ENCODE measurements at places on chromosomes 1 and 21.

- DNase-seq = no peak
Measured at GRCh38 chr1:32767641-32768040, 49.5 kb downstream of the YARS1 start.

GRCh38 chr1:197144570-197145325 lies 1.7 kb downstream of the ASPM start:
- no peak for DNase-seq

DNA sequence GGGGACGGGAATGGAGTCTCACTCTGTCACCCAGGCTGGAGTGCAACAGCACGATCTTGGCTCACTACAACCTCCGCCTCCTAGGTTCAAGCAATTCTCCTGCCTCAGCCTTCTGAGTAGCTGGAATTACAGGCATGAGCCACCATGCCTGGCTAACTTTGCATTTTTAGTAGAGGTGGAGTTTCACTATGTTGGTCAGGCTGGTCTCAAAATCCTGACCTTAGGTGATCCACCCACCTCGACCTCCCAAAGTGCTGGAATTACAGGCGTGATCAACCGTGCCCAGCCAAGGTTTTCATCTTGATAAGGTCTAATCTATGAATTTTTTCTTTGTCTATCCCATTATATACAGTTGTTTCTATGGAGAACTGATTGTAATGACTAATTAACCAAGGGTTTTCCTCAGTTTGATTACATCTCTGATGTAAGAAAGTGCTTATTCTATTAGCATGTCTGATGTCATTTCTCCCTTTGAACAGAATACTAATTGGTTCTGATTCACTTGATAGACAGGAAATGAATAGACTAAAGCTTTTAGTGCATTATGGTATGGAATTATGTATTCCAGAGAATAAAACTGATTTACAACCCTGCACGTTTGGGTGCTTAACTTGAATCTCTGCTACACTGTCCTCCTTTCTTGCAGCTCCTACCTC lies 11.9 kb downstream of the PACC1 start:
- DNase-seq = no peak

- DNase-seq = no peak
Measured at GRCh38 chr1:14612256-14612655, 13.8 kb downstream of the KAZN start.

DNA sequence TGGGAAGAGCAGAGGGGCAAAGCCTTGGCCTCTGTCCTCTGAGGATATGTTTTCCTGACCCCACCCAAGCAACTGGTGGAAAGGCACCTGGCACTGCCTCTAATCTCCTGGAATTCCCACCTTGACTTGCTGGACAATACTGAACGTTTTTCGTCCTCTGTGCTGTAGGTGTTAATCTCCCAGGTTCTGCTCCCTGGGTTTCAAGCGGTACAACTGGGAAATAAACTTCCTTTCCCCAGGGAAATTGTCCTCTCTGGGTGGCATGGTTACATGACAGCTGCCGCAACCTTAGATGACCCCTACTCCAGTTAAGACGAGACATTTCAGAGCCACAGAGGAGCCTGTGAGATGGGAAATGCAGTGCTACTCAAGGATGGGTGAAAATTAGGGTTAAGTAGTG lies 57.3 kb upstream of the BCAR3 start:
- no peak for DNase-seq

GRCh38 chr1:33713058-33713877 lies 150.6 kb upstream of the HMGB4 start:
- DNase-seq = no peak

DNA sequence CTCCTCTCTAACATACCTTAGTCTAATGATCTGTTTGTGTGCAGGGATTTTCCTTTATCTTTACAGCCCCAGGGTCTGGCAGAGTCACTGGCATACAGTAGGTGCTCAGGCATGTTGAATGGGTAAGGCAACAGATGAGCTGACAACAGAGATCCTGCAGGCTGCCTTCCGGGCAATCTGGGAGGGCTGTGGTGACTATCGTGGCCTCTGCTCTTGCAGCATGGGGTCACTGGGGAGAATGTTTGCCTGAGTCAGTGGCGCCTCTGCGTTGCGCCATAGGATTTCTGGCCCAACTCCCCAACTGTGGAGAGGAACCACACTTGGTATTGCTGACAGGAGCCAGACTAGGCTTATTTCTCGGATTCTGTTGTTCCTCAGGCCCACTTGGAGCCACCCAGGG lies 93.8 kb downstream of the LAMC2 start:
- no peak for DNase-seq

DNA sequence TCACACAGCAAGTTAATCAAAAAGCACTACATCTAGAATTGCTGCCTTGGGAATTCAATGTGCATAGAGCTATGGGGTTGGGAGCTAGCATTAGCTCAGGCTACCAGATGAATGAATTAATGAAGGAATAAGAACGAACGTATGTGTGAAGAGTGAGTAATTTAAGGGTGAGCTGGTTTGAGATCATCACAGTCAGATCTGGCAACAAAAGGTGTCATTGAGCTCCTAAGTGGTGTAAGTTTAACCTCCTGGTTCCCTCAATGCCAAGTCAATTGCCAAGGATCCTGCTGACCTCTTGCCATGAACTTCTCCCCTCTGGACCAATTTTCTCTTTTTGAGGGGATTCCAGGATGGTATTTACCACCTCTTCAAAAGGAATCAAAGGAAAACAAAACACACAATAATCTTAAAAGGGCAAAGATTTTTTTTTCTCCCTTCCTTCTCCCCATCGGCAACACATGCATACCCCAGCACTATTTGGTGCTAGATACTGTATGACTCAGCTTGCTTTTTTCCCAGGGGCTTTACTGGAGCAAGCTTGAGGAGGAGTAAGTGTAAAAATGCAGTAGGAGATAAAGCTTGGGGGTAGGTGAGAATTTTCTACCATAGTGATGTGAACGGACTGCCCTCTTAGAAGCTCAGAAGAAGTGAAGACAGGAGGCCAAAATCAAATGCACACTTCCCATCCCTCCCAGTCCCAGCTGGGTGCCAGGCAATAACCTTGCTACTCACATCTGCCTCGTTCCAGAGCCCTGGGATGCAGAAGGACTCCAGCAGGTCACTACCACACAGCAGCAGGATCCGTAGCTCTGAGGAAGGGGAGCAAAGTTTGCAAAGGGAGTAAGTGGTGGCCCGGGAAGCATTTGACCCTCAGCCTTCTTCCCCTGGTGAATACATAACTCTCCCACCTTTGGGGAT lies 92.0 kb downstream of the LAMC2 start:
- no peak for DNase-seq

DNA sequence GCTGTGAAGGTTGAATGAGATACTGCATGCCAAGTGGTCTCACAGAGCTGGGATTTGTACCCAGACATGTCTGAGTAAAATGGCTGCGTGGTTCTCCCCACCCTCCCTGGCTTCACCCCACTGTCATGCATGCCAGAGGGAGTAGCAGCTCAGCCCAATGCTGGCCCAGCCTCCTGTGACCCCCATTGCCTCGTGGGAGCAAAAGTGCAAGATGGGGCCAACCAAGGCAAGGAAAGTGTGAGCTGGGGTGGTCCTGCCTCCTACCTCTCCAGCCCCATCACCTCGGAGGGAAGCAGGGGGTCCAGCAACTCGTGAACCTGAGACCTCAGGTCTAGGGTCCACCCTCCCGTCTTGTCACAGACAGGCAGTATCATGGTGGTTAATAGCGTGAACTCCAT lies 209.8 kb upstream of the GRIK3 start:
- DNase-seq = no peak

DNA sequence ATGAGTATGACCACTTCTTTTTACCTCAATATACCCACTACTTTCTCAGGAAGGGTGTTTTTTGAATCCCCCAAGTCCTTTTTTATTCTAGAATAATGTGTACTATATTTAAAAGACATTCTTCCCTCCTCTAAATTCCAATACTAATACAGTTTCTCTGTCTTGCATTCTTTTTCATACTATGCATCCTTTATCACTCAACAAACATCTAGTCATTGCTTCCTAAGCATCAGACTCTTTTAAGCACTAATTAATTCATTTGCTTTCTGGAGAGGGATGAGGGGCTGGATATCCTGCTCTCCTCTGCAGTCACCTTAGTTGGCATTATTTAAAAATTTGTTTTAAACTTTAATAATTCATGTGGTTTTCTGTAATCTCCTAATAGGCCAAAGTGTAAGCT lies 838.8 kb downstream of the KCNT2 start:
- DNase-seq = no peak

DNA sequence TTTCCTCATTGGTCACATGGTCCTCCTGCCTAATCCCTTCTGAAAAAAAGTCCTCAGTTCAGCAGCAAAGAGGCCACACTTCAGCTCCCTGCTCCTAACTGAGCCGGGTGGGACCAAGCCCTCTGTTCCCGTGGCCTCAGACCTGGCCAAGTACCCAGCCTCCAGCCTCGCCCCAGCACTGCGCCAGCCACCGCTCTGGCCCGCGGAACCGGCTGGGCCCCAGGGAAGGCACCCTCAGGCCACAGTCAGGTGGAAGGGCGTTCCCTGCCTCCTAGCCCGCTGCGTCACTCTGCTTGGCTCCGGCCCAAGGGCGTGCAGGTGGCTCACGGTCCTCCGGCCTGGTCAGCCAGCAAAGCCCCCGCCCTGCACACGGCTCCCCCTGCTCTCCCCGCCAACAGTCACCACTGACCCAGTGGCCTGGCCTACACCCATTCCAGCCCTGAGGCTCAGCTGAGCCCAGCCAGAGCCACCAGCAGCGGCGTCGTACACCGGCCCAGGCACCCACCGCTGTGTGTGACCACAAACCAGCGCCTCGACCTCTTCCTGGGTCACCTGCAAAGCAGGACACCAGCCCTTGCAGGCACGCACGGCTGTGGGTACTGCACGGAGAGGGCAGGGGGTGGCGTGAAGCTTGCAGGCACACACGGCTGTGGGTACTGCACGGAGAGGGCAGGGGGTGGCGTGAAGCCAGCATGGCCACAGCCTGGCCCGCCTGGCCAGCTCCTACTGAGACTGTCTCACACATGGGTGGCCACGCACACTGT lies 19.4 kb downstream of the NADK start:
- no peak for DNase-seq

GRCh38 chr1:214698559-214698958 lies 95.6 kb downstream of the CENPF start:
- DNase-seq = no peak

GRCh38 chr1:84862810-84863251 lies 30.2 kb downstream of the LPAR3 start:
- peak; percentile 74 for DNase-seq

DNA sequence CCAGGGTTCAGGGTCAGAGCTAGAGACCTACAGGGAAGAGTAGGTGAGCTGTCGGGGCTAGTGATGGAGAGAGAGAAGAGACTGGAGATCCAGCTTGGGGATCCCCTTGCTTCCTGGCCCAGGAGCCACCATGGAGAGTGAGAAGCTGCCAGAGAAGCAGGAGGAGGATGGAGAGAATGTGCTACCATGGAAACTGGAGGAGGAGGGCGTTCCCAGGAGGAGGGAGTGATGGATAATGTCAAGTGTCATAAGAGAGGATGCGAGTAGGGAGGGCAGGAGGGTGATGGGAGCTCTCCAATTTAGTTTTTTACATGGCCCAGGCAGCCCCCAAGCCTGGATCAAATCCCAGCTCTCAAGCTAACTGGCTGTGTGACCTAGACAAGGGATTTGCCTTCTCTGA lies 46.5 kb upstream of the EPB41 start:
- no peak for DNase-seq

DNA sequence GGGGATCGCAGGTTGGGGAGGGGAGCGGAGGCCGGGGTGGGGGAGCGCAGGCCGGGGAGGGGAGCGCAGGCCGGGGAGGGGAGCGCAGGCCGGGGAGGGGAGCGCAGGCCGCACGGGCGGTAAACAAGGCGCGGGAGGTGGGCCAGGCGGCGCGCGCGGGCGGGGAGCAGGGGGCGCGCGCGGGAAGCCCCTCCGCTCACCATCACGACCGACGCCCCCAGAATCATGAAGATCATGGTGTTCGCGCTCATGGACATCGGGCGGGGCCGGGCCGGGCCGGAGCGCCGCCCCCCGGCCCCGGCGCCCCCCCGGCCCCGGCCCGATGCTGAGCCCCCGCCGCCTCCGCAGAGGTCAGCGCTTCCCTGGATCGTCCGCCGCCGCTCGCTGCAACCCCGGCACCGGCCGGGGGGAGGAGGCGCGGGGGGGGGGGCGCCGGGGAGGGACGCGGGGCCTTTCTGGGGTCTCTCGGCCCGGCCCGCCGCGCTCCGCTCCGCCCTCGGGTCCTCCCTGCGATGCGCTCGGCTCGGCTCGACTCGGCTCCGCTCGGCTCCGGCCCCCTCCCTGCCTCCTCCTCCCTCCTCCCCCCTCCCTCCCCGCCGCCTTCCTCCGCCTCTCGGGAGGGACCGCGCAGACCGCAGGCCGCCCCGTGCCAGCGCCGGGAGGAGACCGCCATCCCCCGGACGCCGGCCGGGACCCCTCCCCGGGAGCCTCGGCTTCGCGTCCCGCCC lies at the start of gene TMEM240:
TSS of gene TMEM240 (minus strand) at position 535 of the 728 bp plus-strand sequence. CDS start at position 257, 278 bp downstream.
- peak; percentile 52 for DNase-seq

DNA sequence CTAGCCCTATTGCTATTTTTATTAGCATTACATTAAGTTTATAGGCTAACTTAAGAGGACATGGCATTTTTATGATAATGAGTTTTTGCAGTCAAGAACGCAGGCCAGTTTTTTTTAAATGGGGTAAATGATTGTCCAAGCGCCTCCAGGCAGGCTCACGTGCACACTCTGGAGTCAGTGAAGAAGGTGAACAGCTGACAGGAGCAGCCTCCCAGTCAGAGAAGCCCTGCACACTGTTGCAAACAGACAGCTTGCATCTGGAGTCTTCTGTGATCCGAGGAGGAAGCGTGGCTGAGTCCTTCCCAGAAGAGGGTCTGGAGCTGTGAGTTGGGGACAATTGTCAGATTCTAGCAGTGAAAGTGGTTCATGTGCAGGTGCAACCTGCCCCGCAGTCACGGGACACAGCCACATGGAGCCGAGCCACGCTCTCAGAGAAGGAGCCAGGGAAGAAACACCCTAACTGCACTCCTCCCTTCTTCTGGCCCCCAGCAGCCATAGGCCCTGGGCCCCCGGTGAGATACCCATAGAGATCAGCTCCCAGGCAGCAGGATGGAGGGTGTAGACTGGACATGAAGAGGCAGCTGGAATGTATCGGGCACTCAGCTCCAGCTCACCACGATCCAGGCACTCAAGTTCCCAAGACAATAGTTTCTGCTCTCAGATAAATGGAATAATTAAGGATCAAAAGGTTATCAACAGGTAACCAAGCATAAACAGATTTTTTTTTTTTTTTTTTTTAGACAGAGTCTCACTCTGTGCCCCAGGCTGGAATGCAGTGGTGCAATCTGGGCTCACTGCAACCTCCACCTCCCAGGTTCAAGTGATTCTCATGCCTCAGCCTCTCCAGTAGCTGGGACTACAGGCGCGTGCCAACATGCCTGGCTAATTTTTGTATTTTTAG lies 26.4 kb downstream of the CAPN2 start:
- no peak for DNase-seq

Measured in CD4-positive, alpha-beta T cell treated with Interleukin-6 at 100 ng/mL for 8 hours (primary cell).